T-helper 2 cell treated with Interferon-gamma antibody and Interleukin-4, amounts not matched to agents 100 ng/mL and 5 ng/mL, for 36 hours (primary cell): ENCODE measurements at places on chromosomes 5 and 9. TPM values are rescaled to one million over a fixed set of nuclear protein-coding genes. Genes with fewer than 3 reads are reported as not detected.

Gene PCDHGC5
- total RNA-seq: not detected in 2 replicates

Gene SLC34A3
- total RNA-seq: not detected in 2 replicates

Gene SHB
- 0.41 and 0.61 TPM in 2 replicates for total RNA-seq

Gene ABLIM3
- total RNA-seq: not detected in 2 replicates
